Stimulated activated naive CD4-positive, alpha-beta T cell treated with Interleukin-2 at 50 U/mL for 16 hours (primary cell): ENCODE measurements at places on chromosomes 6 and 20.

GRCh38 chr20:54984104-54984448 lies 508.7 kb downstream of the DOK5 start:
- no peak for DNase-seq

DNA sequence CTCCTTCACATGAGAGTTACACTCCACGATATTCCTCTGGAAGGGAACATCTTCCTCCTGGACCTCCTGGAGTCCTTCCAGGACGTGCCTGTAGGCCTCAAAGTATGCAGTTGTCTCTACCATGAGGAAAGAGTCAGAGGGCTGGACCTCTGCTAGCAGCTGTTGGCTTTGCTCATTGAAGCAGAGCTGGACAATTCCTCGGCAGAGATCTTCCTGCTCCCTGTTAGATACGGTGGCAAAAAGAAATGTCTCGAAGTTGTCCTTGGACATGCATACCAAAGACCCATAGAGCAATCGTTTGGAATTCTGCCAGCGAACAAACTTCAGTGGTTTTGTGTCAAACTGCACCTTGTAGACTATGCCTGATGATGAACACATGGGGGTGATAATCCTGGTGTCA lies 7.7 kb downstream of the ZNFX1 start:
- no peak for DNase-seq

- DNase-seq, result no peak
Measured at GRCh38 chr6:120058410-120058809, 708.8 kb upstream of the MAN1A1 start.

DNA sequence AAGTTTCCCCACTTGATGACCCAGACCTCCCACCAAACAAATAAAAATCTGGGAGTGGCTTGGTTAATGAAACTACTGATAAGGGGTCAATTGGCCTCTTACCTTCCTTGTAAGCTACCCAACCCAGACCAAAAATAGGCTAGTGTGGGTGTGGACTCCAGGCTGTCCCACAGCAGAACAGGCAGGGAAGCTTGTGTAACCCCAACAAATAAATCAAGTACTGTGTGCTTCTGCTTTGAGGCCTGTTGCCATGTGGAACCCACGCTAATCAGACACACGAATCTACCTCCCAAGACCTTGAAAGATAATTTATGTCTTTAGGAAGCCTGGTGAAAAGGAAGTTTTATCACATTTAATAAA lies 33.7 kb upstream of the PAQR8 start:
- no peak for DNase-seq

DNA sequence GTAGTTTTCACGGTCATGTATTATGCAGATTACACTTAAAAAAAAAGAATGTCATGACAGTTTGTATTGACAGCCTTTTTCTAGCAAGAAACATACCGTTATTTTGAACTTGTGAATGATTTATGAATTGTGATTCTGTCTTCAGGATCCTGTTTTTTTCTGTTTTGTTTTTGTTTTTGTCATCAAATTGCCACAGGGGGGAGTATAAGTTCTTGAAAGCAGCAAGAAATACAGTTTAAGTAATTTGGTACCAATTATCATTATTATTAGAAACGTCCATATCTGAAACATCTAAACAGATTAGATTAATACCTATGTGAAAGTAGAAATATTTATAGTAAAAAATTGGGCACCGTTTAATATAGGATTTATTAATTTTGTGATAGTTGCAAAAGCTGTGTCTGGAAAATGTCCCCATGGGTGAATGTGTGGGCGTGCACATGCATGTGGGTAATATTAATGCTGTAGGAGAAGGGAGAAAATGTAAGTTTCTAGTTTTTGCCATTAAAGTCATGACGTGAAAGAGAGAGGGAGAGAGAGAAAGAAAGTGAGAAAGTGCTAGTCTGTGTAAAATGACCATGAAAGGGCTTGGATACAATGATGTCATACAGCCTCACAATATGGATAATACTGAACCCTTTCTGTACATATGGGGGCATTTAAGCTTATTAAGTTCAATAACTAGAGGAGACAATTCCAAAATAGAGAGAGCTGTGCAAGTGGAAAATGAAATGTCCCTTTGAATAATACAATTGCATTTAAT lies 9.4 kb upstream of the CCN2 start:
- DNase-seq, result no peak

DNA sequence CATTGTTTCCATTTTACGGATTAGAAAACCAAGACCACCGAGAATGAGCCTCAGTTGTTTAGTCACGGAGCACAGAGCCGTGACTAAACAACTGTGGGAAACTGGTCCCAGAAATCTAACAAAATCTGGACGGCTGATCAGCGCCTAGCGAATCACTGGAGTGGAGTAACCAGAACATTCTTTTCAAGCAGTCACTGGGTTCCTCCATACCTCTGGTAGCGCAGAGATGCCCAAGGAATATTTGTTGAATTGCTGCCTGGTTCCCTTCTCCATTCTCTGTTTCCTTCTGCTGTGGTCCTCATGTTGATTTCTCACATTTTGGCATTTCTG lies 62.0 kb downstream of the GPX5 start:
- no peak for DNase-seq

DNA sequence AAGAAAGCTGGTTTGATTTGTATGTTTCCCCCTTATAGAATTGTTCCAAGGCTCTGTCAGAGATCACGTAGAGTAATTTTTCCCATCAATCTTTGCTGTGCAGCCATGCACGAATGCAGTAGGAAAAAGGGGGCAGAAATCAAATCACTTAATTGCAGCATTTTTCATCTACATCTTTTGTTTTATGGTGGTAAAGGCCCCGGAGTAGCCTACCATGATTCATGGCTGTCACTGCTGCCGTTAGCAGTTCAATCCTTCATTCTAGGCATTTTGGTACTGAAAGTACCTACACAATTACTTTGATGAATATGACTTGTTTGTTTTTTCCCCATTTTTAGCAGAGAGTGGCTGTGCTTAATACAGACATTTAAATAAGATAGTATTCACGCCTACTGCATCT lies 631.9 kb upstream of the MMS22L start:
- no peak for DNase-seq

DNA sequence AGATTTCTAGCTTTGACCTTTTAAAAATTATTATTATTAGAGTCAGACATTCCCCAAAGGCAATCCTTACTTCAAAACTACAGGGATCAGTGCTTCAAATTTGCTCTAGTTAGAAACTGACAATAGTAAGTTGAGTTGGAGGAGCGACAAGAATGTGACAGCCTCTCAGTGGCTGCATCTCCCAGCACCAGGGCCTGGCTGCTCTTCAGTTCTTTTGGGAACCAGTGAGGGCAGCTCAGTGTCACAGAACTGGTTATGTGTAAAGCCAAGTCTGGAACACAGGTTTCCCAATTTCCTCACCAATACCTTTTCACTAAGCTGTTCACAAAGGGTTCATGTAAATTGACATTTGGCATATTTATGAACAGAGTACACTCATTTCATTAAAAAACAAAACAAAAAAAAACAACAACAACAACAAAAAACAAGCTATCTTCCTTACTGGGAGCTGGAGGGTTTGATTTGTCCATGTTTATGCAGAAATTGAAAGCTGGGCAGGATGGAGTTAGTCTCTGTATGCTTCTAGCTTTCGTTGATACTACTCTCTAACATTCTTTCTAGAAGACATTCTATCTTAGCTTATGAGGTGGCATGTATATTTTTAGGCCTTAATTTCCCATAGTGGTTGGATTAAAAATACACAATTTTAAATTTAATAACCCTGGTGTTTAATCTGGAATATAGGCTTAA lies 95.0 kb downstream of the SAMD5 start:
- no peak for DNase-seq

GRCh38 chr20:31476294-31476585 lies 1.2 kb downstream of the REM1 start:
- DNase-seq, result no peak

DNA sequence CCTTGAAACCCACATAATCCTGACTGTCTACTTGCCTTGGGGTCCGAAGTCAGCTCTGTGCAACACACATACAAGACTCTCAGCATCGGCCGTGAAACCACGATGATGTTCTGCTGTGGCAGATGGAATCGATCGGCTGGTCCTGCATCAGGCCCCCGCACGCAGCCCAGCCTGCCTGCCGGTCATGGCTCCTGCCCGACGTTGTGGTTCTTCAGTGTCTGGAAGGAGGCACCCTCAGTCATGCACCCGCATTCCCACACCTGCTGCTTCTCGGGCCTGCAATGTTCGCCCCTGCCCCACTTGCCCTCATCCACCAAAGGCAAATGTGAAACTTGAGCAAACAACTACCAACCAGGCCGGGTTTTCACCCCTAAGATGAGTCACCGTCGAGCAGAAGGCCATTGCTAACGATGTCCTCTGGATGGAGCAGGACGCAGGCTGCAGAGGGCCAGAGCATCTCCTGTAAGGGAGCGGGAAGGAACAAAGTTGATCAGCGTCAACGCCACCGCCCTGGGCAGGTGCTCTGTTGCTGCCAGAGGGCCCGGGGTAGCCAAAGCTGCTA lies 128.9 kb upstream of the PDE10A start:
- no peak for DNase-seq

DNA sequence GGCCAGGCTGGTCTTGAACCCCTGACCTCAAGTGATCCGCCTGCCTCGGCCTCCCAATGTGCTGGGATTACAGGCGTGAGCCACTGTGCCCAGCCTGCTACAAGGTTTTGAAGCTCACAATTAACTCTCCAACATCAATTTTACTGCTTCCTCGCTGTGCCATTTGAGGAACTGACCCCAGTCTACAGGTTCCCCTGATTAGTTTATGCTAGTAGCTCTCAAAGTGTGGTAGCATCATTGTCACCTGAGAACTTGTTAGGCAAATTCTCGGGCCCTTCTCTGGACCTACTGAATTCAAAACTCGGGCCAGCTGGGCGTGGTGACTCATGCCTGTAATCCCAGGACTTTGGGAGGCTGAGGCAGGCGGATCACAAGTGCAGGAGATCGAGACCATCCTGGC lies 49.4 kb downstream of the MCUR1 start:
- no peak for DNase-seq

DNA sequence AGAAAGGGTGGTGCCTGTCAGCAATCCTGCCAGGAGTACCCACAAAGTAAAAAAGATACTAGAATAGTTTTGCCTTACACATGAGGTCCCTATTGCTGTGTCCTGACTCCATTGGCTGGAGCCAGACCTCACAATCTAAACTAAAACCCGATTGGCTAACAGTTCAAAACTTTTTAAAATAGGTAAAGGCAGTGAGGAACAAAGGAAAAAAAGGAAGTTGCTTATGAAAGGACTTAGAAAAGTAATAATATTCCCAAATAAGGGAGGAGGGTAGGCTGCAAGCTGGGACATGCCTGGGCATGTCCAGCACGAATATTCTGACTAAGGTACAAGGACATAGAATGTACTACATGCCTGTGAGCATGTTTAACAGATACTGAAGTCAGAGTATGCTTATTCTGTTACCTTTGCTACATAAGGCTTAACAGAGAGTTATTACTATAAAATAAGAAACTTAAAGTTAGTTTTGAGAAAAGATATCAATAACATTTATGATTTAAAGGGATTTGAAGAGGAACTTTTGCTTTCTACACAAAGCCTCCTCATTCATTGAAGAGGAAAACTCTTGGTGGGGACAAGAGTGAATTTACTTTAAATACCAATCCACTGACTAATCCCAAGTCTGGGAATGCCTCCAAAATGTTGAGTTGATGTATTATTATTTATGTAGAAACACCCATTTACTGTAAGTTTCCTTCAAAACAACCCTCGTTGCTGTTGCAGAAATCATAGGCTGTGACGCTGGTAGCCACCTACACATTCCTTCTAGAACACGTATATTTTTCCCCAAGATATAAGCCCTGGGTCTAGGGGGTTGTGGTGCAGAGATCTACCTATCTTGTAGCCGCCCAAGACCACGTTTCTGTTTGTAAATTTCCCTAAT lies 8.2 kb upstream of the MTHFD1L start:
- DNase-seq, result no peak

DNA sequence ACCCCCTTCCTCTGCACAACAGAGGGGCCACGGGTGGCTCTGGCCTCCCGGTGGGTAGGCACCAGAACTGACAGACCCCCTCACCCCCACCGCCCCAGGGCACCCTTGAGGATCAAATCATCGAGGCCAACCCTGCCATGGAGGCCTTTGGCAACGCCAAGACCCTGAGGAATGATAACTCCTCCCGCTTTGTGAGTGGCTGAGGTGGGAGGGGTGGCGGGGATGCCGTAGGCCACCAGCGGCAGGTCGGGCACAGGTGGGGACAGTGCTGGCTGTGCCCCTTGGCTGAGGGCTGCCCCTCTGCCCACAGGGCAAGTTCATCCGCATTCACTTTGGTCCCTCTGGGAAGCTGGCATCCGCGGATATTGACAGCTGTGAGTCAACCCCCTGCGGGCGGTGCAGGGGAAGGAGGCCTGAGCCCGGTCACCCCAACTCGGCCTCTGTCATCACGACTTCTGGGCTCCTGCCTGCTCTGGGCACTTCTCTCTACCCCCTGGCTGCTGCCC lies 29.1 kb downstream of the MYH7B start:
- DNase-seq, result no peak

DNA sequence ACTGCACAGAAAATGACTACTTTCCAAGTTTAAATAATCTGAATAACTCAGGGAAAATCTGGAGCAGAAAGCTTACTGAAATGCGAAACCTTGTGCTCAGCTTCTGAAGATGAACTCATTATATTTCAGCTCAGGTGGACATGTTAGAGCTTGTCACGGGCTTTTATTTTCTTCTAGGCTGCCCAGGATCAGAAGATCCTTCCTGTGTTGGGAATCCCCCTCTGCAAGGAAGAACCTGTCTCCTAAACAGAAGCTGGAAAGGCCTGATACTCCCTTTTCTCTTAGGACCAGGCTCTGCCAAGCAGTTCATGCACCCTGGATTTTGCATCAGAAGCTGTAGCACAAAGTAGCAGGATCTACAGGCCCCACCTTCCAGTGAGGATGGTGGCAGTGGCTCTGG lies 5.1 kb upstream of the SLC2A12 start:
- no peak for DNase-seq

GRCh38 chr6:131321589-131321988 lies 186.3 kb downstream of the AKAP7 start:
- no peak for DNase-seq

GRCh38 chr6:32937230-32937633 lies 3.6 kb downstream of the HLA-DMB start:
- DNase-seq, result no peak

DNA sequence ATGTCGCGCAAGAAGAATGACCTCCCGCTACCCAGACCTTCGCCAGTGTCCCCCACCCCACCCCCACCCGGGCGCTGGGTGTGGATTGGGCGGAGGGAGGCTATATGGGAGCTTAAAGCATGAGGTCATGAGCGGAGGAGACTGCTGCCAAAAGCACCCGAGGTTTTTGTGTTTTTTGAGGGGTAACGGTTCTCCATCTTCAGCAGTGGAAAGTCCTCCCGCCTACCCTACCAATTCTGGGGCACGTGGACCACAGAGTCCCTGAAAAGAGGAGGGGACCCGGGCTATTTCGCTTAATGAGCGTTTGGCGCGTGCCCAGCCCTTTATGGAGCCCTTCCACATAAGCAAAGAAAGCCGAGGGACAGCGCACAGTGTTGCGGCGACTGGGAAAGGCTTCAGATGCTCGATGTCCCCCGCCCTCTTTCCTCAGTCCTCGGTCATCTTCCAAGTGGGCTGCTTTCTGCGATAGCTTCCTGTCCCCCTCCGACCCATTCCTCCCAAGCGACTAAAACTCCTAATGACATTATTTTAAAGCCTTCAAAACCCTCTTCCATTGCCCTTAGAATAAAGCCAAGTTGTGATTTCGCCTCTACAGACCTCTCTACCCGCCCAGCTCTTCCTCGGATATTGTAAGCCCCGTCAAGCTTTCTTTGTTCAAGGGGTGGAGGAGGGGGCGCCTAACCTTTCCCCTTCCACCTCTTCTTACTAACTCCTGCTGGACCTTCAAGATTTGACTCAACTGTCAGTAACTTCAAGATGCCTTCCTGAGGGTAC lies 2.1 kb upstream of the TRERF1 start:
- DNase-seq, result no peak
